ENCODE measurements at places on chromosomes 1 and 21.
A peak's percentile ranks its signal among the peaks of the same experiment; 100 is the strongest.

GRCh38 chr1:84842748-84843231 is 50.2 kb downstream of the LPAR3 start:
- DNase-seq, result no peak

GRCh38 chr1:220681220-220681880 is 8.8 kb upstream of the C1orf115 start:
- DNase-seq, result no peak

GRCh38 chr1:15246960-15247614 is at the start of gene FHAD1:
TSS of gene FHAD1 (plus strand) at chr1:15247223. CDS start at chr1:15251785, 4,562 bp downstream.
- peak; percentile 36 for DNase-seq

- no peak for DNase-seq
Observed at GRCh38 chr1:167762061-167762746, 40.4 kb downstream of the MPZL1 start.

DNA sequence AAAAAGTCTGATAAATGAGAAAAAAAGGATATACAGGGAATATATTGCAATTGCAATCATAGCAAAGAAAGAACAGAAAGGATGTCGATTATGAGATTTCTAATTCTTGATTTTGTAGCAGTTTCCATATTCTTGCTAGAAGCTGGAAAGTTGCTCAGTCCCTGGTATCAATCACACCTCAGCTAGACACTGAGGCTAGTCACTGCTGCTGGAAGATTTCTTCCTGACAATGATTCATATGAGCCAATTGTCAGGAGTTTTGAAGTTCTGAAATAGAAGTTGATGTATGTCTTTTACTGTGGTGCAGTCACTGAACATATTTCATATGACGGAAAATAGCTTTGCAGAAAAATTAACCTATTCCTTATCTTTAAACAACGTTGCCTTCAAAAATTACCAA is 208.4 kb upstream of the C1orf105 start:
- DNase-seq, result no peak

DNA sequence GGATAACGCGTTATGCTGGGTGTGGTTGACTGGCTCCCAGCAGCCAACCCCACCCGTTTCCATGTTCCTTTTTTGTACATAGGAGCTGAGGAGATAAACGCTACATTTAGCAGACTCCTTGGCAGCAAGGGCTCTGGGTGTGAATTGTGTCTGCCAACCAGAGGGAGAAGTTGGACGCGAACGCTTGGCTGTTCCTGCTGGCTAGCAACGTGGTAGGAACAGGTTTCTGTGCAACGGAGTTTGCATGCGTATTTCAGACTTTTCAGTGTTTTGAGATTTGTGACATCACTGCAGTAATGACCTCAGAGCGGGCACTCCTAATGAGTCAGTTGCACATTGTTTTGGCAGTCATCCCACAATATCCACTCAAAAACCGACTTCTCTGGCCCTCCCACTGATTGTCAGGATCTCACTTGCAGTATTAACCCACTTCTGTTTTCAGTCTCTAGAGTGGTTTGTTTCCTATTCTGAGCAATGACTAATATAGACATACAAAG is 98.7 kb upstream of the RGS1 start:
- DNase-seq, result no peak

DNA sequence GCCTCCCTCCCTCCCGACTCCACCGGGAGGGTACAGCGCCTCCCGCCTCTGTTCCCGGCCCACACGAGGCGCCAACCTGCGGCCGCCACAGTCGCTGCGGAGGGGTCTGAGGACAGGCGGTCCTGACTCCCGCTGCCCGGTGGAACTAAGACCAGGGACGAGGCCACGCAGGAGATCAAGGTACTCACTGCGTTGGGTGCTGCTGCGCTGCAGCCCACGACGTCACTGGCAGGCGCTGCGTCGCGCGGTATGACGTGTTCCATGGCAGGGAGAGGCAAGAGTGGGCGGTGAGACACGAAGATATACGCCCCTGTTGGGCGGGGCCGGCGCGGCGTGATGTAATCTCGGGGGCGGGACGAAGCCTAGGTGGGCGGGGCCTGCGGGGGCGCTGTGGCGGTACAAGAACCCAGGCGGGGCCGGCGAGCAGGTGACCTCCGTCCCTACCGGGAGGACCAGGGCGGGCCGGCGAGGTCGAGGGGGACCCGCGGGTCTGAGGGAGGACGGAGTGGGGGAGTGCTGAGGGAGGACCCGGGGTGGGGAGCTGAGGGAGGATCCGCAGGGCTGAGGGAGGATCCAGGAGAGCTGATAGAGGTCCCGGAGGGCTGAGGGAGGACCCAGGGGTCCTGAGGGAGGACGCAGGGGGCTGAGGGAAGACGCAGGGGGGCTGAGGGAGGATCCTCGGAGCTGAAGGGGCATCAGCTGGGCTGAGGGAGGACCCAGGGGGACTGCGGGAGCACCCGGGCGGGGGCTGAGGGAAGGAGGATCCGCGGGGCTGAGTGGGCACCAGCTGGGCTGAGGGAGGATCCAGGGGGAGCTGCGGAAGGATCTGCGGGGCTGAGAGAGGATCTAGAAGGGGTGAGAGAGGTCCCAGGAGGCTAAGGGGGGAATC is at the start of gene MRPL55:
Gene MRPL55, minus strand, starts transcription at position 227 of the 889 bp plus-strand sequence. CDS start 1,039 bp downstream, outside the sequence.
- peak; percentile 96 for DNase-seq

- DNase-seq, result no peak
Observed at GRCh38 chr21:39720126-39720778, 24.7 kb upstream of the IGSF5 start.

DNA sequence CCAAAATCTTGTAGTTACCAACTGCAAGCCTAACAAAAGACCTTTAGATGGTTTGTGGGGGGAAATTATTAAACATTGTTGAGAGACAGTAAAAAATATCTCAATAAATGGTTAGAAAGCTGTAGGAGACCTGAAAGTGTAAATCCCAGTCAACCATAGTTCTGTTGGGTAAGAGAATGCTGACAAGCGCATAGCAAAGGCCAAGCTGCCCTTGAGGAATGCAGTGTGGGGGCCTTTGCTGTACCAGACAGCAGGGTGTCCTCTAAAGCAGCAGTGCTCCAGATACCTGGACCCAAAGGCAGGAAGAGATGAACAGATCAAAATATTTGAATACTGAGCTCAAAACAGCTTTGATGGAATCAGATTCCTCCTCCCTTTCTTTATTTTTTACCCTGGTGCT is 54.6 kb downstream of the OBSCN start:
- DNase-seq, result no peak

GRCh38 chr1:42955311-42956063 is 3.2 kb downstream of the SLC2A1 start:
- no peak for DNase-seq

- no peak for DNase-seq
Observed at GRCh38 chr1:109538827-109539555, 681 bp upstream of the GPR61 start.

GRCh38 chr21:37000381-37000780 is 6.1 kb upstream of the RIPPLY3 start:
- no peak for DNase-seq

DNA sequence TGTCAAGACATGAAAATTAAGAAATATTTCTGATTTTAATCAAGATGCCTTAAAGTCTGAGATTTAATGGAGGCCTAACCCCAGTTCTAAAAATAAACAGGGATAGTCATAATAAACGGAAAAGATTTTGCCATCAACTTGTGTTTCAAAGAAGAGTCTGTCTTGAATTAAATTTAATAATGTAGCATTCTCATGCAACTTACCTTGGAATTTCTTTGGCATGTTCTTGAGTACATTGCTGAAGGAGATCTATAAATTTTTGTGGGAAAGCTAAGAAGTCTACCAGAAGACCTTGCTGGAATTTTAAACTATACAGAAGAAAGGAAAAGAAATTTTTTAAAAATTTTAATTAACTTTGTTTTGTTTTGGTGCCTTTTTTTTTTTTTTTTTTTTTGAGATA is 10.6 kb downstream of the SASS6 start:
- no peak for DNase-seq

DNA sequence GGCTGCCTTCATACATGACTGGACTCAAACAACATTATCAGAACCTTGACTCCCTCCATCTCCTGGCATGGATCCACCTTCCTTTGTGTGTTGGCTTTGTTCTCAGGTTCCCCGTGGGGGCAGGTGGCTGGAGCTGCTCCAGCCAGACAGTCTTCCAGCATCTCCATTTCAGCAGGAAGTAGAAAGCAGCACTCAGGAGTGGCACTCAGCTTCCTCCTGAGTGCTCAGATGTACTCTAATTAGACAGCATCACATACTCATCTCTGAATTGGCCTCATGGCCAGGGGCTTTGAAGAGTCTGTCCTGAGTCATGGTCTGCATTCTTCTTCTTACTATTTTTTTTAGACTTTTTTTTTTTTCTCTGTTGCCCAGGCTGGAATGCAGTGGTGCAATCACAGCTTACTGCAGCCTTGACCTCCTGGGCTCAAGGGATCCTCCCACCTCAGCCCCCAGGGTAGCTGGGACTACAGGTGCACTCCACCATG is 27.9 kb downstream of the OVAAL start:
- DNase-seq, result peak; percentile 66

- DNase-seq, result no peak
Observed at GRCh38 chr1:64623750-64624191, 121.1 kb upstream of the RAVER2 start.

DNA sequence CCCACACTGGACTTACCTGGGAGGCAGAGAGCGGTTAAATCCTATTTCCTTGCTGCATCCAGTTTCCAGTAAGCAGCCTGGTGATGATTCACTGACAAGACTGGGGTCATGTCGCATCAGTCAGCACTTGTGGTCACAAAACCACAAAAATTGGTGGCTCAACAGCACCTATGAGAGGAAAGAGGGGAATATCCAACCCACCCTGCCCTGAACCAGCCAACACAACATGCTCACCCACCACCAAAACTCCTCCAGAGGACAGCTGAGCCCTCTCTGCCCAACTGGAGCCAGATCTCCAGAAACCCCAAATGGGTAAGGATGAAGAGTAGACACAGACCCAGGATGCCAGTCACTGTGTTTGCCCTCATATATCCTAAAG is 64.0 kb downstream of the CD46 start:
- DNase-seq, result no peak

- no peak for DNase-seq
Observed at GRCh38 chr1:116832308-116832931, 77.3 kb upstream of the PTGFRN start.

- DNase-seq, result no peak
Observed at GRCh38 chr1:205947024-205947423, 3.8 kb upstream of the SLC26A9 start.

DNA sequence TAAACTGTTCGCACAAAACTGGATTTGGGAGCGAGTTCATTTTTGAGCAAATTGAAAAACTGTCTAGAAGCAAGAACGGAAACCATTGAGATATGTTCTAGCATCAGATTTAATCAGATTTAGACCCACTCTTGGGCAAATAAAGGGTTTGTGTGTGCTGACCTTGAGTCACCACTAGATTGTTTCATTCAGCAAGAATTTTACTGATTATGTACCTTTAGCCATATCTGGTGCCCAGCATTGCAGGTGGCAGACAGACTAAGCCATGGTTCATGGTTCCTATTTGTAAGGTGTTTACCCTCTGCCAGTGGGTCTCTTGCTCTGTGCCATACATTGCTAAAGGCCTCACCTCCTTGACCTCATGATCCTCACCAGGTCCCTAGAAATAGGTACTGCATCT is 1.4 kb downstream of the NUDC start:
- DNase-seq, result no peak

- DNase-seq, result no peak
Observed at GRCh38 chr1:195979646-195980045, 628.6 kb downstream of the KCNT2 start.

GRCh38 chr1:223250632-223251015 is 107.6 kb upstream of the TLR5 start:
- no peak for DNase-seq

DNA sequence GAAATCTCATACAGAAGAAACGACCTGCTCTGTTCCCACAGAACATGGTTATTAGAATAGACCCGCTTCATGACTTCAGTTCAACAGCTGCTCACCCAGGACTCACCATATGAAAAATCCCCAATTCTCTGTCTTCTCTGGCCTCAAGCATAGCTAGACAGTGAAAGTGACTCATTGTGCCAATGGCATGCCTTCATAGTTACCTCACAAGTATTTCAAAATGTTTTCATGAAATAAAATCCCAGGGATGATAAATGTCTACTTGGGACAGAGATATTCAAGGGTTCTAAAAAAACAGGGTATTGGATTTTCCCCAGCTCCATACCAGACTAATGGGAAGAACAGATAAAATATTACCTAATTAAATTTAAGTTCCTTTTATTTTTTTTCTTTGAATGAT is 82.3 kb downstream of the NOTCH2 start:
- DNase-seq, result no peak

DNA sequence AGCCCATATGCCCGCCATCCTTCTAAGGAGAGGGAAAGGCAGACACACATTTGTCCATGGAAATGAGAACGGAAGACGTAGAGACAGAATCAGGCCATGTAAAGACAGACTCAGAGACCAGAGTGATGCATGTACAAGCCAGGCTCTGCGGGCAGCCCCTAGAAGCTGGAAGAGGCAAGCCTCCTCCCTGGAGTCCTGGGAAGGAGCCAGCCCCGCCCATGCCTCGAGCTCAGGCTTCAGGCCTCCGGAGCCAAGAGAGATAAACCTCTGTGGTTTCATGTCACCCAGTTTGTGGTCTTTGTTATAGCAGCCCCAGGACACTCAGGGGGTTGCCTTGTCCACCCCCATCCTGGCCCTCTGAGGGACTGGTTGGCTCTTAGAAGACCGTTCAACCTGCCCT is 11.6 kb downstream of the PDE9A start:
- DNase-seq, result no peak

GRCh38 chr1:175536369-175536768 is 207.0 kb downstream of the TNR start:
- no peak for DNase-seq

- DNase-seq, result no peak
Observed at GRCh38 chr1:233695901-233696300, 82.0 kb downstream of the KCNK1 start.

DNA sequence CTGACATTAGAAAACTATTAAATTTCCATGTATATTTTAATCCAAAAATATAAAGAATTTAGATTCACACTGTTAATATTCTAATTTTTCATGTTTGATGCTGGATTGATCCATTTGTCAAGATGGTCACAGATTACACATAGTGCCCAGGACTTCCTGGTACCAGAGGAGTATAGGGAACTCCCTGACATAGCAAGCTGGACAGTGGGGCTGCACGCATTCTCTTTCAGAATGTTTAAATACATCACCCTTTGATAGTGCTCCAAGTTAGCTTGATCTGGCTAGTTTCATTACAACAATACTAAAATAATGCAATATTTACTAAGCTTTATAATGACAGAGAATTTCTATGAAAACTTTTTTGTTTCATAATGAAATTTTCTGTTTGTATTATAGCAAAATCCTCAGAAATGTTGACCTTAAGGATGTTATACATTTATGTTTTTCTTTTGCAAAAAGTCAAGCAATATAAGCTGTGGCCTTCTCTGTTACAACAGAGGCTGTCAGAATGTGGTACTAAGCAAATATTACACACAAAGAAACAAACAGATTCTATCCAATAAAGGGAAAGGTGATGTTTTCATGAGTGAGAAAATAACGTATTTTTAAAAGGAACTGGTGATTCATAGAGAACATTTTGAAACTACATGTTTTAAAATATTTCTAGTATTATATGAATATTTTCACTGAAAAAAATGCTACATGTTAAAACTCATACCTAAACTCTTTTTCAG is 84.7 kb downstream of the SLC35F3 start:
- DNase-seq, result no peak

GRCh38 chr1:17207540-17207939 is 2.6 kb downstream of the PADI1 start:
- DNase-seq, result no peak
